Activated CD4-positive, alpha-beta T cell treated with anti-CD3 and anti-CD28 coated beads, Interleukin-2, amount 10 ng/mL, durations not matched to agents 7 days and 5 days (primary cell): ENCODE measurements at places on chromosomes 5 and 9. TPM values are rescaled to one million over a fixed set of nuclear protein-coding genes. Genes with fewer than 3 reads are reported as not detected.

GRCh38 chr9:136979769-136980587, 2.7 kb downstream of the PTGDS start:
- no peak for DNase-seq
- H3K27ac ChIP-seq = no peak overlapping the region
- no peak overlapping the region for H3K4me3 ChIP-seq

- no peak for DNase-seq
- no peak overlapping the region for H3K27ac ChIP-seq
- no peak overlapping the region for H3K4me3 ChIP-seq
- no peaks in the 10 kb centered on the region for H3K4me1 ChIP-seq
- H3K36me3 ChIP-seq = no peaks in the 10 kb centered on the region
These were observed 67.4 kb downstream of the FBN2 start for GRCh38 chr5:128470663-128471062.

GRCh38 chr9:137355761-137356365, 53.8 kb upstream of the NRARP start:
- H3K4me1 ChIP-seq = no peaks in the 10 kb centered on the region
- no peaks in the 10 kb centered on the region for H3K27me3 ChIP-seq
- H3K27ac ChIP-seq = no peak overlapping the region
- peaks cover 3% of the 10 kb centered on the region for H3K36me3 ChIP-seq

- no peak overlapping the region for H3K27ac ChIP-seq
- H3K4me1 ChIP-seq = peaks cover 8% of the 10 kb centered on the region
- no peak overlapping the region for H3K4me3 ChIP-seq
- peaks cover 52% of the 10 kb centered on the region for H3K27me3 ChIP-seq
- H3K36me3 ChIP-seq = no peaks in the 10 kb centered on the region
- no peak for DNase-seq
These were observed 53.9 kb downstream of the DPYSL3 start for GRCh38 chr5:147455822-147456450.

- H3K27me3 ChIP-seq = peaks cover 22% of the 10 kb centered on the region
- no peaks in the 10 kb centered on the region for H3K4me1 ChIP-seq
- H3K36me3 ChIP-seq = no peaks in the 10 kb centered on the region
- H3K4me3 ChIP-seq = no peak overlapping the region
These were observed 15.7 kb downstream of the PTPN3 start for GRCh38 chr9:109482391-109482916.

- no peak overlapping the region for H3K4me3 ChIP-seq
- peaks cover 10% of the 10 kb centered on the region for H3K4me1 ChIP-seq
- H3K36me3 ChIP-seq = no peaks in the 10 kb centered on the region
- no peak for DNase-seq
- no peak overlapping the region for H3K27ac ChIP-seq
- no peaks in the 10 kb centered on the region for H3K27me3 ChIP-seq
These were observed 111.9 kb upstream of the RPS23 start for GRCh38 chr5:82390088-82390487.

GRCh38 chr5:148556835-148557234, 97.5 kb downstream of the HTR4 start:
- no peak overlapping the region for H3K4me3 ChIP-seq
- no peaks in the 10 kb centered on the region for H3K4me1 ChIP-seq
- DNase-seq = no peak
- peaks cover 3% of the 10 kb centered on the region for H3K27me3 ChIP-seq

- DNase-seq = no peak
- H3K4me3 ChIP-seq = no peak overlapping the region
- H3K4me1 ChIP-seq = no peaks in the 10 kb centered on the region
- H3K27ac ChIP-seq = no peak overlapping the region
These were observed 703.5 kb upstream of the WWC1 start for GRCh38 chr5:167587772-167588437.

DNA sequence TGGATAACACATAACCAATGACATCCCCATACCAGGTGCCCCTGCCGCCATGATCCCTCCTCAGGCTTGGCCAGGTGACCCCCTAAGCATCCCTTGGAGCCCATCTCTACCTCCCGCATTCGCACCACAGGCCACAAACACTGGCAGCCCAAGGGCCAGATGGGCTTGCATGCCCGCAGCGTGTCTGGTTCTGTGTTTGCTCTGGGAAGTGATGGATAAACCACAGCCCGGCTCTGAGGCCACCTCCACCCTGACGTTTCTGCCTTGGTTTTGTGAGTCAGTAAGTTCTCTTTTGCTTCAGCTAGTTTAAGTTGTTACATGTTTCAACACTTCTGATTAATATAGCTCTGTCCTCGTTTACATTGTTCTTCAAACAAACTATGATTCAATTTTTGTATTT, 172.4 kb upstream of the PHYKPL start:
- H3K36me3 ChIP-seq = no peaks in the 10 kb centered on the region
- no peak overlapping the region for H3K4me3 ChIP-seq
- no peaks in the 10 kb centered on the region for H3K27me3 ChIP-seq

- H3K27ac ChIP-seq = no peak overlapping the region
- no peaks in the 10 kb centered on the region for H3K27me3 ChIP-seq
These were observed 40.7 kb upstream of the CACNA1B start for GRCh38 chr9:137836831-137837241.

DNA sequence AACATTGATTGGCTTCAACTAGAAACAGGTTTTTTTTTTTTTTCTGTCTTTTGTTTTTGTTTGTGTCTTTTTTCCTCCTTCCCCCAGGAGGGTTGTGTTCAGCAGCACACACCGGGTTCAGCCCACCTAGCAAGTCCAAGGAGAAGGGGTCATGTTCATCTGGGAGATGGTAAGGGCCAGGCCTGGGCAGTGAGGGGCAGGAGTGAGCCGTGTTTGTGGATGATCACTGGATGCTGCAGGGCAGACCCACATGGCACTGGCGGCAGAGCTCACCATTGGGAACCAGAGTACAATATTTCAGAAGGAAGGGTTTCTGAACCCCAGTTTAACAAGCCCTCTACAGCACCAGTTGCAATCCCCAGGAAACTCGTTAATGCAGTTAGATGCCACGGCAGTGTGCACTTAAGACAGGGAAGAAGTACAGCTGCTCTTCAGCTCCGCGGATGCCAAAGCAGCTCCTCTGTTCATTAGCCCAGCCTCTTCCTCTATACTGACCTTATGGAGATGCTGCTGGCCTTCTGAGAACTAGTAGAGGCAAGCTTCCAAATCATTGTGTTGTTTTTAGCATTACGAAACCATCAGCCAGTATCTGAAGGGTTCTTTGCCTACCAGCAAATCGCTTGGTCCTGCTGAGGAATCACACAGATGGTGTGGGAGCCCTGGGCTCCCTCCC, 508.2 kb upstream of the WWC1 start:
- no peak for DNase-seq
- no peaks in the 10 kb centered on the region for H3K27me3 ChIP-seq
- H3K27ac ChIP-seq = no peak overlapping the region
- no peak overlapping the region for H3K4me3 ChIP-seq

DNA sequence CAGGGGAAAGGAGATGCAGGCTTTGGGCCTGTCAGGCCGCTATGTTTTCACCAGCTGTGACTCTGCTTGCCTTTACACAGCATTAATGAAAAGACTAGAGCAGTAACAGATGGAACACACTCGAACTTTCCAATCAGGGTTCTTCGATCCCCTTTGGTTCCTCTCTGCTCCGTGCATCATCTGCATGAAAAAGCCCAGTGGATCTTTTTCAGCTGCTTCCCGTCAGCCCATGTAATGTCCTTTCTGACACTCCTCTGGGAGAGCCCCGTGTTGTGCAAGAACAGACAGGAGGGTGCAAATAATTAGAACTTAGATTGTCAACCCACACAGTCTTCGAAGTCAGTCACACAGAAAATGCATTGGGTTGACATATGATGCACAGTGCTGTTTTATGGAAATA, 448.9 kb upstream of the ZNF462 start:
- H3K4me1 ChIP-seq = no peaks in the 10 kb centered on the region
- H3K27me3 ChIP-seq = no peaks in the 10 kb centered on the region
- no peak overlapping the region for H3K27ac ChIP-seq
- no peak overlapping the region for H3K4me3 ChIP-seq
- DNase-seq = no peak

- no peak for DNase-seq
- H3K27ac ChIP-seq = peak overlapping the region; percentile 81
- H3K4me1 ChIP-seq = peaks cover 94% of the 10 kb centered on the region
- no peak overlapping the region for H3K4me3 ChIP-seq
- peaks cover 72% of the 10 kb centered on the region for H3K36me3 ChIP-seq
These were observed 49.5 kb downstream of the SEMA4D start for GRCh38 chr9:89448381-89448780.

DNA sequence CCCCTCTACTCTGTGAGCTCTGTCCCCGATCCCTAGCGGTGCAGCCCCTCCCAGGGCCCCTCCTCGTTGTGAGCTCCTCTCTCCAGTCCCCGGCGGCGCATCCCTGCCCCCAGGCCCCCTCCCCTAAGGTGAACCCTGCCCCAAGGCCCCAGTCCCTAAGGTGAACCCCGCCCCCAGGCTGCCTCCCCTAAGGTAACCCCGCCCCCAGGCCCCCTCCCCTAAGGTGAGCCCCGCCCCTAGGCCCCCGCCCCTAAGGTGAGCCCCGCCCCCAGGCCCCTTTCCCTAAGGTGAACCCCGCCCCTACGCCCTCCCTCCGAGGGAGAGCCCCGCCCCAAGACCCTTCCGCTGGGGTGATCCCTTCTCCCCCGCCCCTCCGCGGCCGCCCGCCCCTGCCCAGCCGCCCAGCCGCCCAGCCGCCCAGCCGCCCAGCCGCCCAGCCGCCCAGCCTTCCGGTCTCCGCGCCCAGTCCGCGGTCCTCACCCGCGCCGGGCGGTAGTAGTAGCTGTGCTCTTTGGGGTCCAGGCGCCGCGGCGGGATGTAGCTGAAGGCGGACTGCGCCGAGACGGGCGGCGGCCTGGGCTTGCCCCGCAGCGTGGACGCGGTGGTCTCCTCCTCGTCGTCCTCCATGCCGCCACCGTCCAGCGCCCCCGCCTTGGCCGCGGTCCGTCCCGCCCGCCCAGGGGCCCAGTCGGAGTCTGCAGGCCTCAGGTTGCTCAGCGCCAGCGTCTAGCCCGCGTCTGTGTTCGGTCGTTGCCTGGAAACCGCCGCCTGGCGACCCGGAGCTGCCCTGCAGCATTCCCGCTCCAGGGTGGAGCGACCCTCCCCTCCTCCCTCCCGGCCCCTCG, at the start of gene CFAP90:
Gene CFAP90 (minus strand): TSS at position 739 of the 845 bp plus-strand sequence. CDS start 112 bp downstream, at position 627.
- peak; percentile 33 for DNase-seq
- H3K27me3 ChIP-seq = peaks cover 31% of the 10 kb centered on the region
- H3K27ac ChIP-seq = no peak within 1 kb of the TSS
- H3K4me3 ChIP-seq = peak within 1 kb of the TSS; percentile 66

GRCh38 chr5:169410996-169411783, 110.3 kb upstream of the SLIT3 start:
- no peak overlapping the region for H3K4me3 ChIP-seq
- H3K27me3 ChIP-seq = no peaks in the 10 kb centered on the region
- H3K27ac ChIP-seq = no peak overlapping the region
- H3K36me3 ChIP-seq = no peaks in the 10 kb centered on the region
- no peak for DNase-seq
- H3K4me1 ChIP-seq = no peaks in the 10 kb centered on the region

- H3K27me3 ChIP-seq = no peaks in the 10 kb centered on the region
- H3K4me3 ChIP-seq = no peak overlapping the region
- peaks cover 37% of the 10 kb centered on the region for H3K4me1 ChIP-seq
- no peak for DNase-seq
These were observed 85.0 kb downstream of the HMHB1 start for GRCh38 chr5:143896966-143897365.

- H3K27me3 ChIP-seq = no peaks in the 10 kb centered on the region
- no peaks in the 10 kb centered on the region for H3K36me3 ChIP-seq
- DNase-seq = no peak
- no peak overlapping the region for H3K4me3 ChIP-seq
These were observed 481.8 kb upstream of the CDH18 start for GRCh38 chr5:20469792-20470191.

DNA sequence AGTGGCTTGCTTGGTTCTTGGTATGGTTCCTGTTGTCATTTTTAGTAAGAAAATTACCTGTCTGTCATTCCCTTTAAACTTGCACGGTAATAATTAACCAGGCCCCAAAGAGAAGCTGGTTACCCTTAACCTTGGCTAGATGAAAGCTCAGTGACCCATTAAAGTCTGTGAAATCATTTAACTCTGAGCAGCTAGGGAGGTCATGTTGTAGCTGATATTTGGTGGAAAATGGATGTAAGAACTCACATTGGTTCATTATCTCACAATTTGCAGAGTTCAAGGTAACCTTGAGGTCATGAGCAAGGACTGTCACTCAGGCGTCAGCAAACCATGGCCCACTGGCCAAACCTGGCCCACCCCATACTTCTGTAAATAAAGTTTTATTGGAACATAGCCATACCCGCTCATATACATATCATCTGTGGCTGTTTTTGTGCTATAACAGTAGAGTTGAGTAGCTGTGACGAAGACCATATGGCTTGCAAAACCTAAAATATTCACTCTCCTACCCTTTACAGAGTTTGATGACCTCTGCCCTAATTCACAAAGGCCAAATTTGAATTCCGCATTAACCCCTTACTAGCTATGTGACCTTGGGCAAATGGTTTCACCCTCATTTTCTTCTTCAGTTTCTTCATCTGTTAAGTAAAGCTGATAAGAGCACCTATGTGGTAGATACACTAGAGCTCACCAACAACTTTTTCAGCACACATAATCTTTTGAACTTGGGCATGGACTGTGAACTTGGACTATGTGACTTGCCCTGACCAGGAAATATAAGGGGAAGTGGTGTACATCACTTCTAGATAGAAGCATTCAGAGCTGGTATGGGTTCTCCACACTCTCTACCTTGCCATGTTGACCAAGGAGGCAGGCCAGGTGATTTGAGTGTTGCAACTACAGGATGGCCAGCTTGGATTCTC, 61.5 kb upstream of the CPEB4 start:
- no peaks in the 10 kb centered on the region for H3K27me3 ChIP-seq
- H3K4me3 ChIP-seq = no peak overlapping the region
- no peak overlapping the region for H3K27ac ChIP-seq
- H3K4me1 ChIP-seq = peaks cover 4% of the 10 kb centered on the region
- no peaks in the 10 kb centered on the region for H3K36me3 ChIP-seq

DNA sequence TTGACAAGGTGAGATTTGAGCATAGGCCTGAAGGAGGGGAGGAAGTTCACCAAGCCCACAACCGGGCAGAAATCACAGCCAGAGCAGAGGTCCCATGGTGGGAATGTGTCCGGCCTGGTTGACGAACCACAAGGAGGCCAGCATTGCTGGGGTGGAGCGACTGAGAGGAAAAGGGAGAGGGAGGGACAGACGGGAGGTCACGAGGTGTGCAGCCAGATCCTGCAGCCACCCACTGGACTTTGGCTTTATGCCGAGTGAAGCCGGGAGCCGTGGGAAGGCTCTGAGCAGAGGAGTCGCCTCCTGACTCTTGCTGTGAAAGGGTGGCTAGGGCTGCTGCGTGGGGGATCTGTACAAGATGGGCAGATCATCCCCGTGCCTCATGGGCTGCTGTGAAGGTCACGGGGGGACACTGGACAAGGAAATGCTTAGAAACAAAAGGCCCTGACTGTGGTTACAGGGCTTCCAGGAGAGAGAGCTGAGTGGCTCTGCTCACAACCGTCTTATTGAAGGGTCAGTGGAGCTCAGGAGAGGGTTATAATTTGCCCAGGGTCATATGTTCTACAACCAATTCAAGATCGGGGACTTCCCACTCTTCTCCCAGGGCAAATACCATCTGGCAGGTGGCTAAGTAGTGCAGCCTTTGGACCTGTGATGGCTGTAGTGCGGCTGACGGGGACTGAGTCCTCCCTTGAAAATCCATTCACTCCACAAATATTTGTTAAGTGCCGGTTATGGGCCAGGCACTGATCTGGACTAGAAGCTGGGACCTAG, 15.6 kb upstream of the CD74 start:
- H3K4me3 ChIP-seq = no peak overlapping the region
- no peaks in the 10 kb centered on the region for H3K36me3 ChIP-seq
- no peaks in the 10 kb centered on the region for H3K4me1 ChIP-seq

C9 gene
- not detected for total RNA-seq

IL33 gene
- total RNA-seq = not detected

ADAMTS19 gene
- total RNA-seq = not detected

ARHGEF37 gene
- 0.52 TPM for total RNA-seq

TMC1 gene
- not detected for total RNA-seq

PROB1 gene
- total RNA-seq = 3.4 TPM

PCDHGC4 gene
- not detected for total RNA-seq

ADAMTS6 gene
- 2.9 TPM for total RNA-seq

GRXCR2 gene
- total RNA-seq = not detected

FIBCD1 gene
- total RNA-seq = not detected

SARDH gene
- 1.9 TPM for total RNA-seq
